Urinary bladder (tissue), 4 donors: ENCODE measurements at places on chromosomes 11 and 22.

GRCh38 chr11:45062974-45063635 is 83.3 kb upstream of the PRDM11 start:
- no peak for DNase-seq

GRCh38 chr22:22593964-22594656 is 35.0 kb upstream of the PRAME start:
- DNase-seq = no peak

- DNase-seq = no peak
Observed at GRCh38 chr11:45901626-45902025, 5.4 kb downstream of the FREY1 start.

DNA sequence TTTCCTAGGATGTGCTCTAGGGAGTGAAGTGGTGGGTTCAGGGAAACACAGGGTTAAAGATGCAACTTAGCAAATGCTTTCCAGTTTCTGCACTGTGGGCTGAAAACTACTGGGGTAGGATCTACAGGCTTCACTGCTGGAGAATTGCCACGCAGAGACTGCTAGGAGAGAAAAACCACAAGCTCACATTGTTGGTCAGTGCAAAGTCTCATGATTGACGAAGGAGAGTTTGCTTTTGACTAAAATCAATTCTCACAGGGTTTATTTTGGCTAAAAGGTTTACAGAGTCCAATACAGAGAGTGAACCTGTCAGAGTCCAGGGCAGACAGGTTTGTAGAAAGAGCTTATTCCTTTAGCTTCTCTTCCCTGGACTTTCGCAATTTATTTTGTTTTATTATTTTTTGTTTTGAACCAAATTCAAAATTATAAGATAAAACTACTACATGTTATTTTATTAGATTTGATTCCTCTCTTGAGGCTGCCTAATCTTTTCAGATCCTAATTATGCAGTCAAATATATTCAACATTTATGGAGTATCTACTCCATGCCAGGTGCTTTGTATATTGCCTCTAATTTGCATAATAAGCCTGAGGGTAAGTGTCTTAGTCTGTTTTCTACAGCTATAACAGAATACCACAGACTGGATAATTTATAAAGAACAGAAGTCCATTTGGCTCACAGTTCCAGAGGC is 64.7 kb downstream of the MTNR1B start:
- no peak for DNase-seq

GRCh38 chr11:34773211-34773610 is 143.0 kb downstream of the APIP start:
- DNase-seq = no peak

- DNase-seq = no peak
Observed at GRCh38 chr11:117861151-117862018, 15.1 kb downstream of the FXYD6 start.

DNA sequence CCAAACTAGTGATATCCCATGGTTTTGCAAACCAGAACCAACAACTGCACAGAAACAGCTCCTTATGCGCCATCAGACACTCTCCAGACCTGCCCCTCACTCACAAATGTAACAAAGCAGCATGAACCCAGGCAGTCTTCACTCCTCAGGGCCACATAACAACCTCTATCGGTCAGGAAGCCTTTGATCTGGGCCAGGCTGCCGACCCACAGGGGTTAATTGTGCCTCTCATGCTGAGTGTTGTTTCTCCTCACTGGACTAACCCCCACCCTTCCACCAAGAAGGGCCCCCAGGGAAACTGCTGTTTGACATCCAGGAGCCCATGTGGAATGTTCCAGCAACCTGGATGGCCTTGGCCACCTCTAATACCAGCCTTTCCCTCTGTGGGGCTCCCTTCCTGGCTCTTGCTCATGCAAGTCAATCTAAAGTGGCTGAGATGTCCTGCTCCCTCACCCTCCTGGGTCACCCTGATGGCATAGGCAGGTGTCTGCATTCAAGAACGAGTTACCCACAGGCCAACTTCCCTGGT is 7.9 kb upstream of the RGL4 start:
- DNase-seq = no peak

GRCh38 chr11:17611503-17612220 is 64.6 kb downstream of the OTOG start:
- no peak for DNase-seq

- DNase-seq = no peak
Observed at GRCh38 chr11:17014833-17015626, 816 bp upstream of the PLEKHA7 start.

DNA sequence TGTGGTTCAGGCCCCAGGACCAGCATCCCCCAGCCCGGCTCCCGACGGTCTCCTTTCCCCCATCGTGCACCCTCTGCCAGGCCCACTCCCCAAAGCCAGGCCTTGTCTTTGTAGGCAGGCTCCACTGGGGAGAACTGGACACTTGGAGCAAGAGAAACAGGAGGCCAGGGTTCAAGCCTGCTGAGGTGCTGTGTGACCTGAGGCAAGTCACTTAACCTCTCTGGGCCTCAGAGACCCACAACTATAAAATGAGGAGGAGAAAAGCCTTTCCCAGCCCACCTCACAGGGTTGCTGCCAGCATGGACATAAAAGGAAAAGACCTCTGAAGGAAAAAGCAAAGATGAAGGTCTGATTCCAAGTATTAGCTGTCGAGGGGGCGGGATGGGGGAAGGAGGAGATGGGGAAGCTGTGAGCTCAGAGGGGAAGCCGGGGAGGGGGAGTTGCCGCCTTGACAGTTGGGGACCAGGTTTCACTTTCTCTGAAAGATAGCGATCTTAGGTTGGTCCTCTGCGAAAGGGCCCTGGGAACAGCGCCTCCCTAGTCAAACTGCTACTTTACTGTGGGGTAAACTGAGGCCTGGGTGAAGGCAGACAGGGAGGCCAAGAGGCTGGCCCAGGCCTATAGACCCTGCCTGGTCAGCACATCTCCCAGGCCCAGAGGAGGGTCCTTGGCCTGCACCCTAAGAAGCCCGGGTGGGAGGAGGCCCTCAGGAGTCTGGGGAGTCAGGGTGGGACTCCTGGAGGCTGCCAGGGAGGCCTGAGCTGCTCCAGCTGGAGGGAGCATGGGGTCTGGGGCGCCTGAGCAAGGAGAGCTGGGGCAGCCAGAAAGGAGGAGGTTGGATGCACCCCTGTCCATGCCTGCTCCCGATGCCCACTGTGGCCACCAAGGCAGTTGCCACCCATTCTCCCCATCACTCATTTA is 991 bp upstream of the OSM start:
- no peak for DNase-seq

- no peak for DNase-seq
Observed at GRCh38 chr22:41442240-41442792, 4.3 kb downstream of the TOB2 start.

GRCh38 chr22:50544078-50544745 is 1.5 kb upstream of the KLHDC7B start:
- DNase-seq = no peak

DNA sequence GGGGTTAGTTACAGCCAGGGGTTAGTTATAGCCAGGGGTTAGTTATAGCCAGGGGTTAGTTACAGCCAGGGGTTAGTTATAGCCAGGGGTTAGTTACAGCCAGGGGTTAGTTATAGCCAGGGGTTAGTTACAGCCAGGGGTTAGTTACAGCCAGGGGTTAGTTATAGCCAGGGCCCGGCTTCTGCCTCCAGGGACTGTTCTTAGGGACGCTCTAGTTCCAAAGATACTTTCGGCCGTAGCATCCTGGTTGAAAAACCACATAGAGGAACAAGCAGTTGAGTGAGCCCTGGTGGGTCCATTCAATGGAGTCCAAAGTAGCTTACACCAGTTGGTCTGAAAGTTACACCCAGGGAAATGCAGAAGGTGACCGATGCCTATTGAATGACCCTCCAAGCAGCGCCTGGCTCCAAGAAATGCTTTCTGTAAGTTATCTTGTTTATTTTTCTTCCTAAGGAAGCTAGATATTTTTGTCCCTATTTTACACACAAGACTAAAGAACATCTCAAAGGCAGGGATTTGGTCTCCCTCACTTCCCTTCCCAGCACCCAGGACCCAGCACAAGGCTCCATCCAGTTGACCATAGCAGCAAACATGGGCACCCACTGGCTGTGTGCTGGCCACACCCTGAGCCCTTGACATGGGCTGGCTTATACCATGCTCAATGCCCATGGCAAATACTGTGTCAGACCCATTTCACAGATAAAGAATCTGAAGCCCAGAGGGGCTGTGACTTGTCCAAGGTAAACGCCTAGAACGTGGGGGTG is 49.7 kb upstream of the SHISAL1 start:
- DNase-seq = no peak

DNA sequence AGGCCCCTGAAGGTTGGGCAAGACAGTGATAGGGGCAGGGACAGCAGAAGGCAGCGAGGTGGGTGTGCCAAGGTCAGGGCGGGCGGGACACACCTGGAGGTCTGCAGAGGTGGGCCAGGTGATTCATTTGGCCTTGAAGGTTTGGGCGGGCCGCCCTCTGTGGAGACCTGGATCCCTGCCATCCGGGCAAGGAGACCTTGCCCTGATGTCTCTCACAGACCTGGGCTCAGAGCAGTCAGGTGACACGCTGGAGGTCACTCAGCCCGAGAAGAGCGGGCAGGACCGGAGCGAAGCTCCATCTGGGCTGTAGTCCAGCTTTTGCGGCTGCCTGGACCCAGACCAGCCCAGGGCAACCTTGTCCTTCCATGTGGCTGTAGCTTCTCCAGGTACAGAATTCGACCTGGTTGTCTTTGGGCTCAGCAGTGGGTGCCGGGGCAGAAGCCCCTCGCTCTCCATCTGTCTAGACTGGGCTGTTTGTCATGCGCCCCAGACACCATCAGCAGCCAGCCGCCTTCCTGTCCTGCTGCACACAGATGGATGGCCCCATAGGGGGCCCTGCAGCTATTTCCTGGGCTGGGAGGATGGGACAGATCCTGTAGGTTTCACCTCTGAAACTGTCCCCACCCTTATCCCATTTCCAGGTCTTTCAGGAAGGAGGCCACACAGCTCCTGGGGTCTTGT is 3.1 kb downstream of the MRGPRG start:
- DNase-seq = no peak

GRCh38 chr11:85698195-85698594 is 12.2 kb upstream of the CCDC89 start:
- no peak for DNase-seq
